ENCODE measurements at places on chromosomes 4 and X.

- peak; percentile 57 for DNase-seq
These were observed 1.3 kb downstream of the PARM1 start for GRCh38 chr4:74934016-74934831.

DNA sequence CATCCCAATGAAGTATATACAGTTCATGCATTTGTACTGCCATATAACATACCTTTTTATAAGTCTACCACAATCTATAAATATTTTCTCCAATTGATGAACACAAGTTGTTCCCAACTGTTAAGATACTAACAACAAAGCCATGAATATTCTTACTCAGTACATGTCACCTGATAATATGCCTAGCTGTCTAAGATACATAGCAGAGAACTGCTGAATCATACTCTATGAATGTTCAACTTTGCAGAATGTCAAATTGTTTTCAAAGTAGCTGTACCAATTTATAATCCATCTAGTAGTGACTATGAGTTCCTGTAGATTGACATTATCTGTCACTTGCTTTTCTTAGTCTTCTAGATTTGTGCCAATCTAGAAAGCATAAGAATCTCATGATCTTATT lies 84.9 kb downstream of the RAB28 start:
- no peak for DNase-seq

GRCh38 chrX:49247346-49247745 lies 12.1 kb downstream of the CCDC22 start:
- DNase-seq, result no peak

DNA sequence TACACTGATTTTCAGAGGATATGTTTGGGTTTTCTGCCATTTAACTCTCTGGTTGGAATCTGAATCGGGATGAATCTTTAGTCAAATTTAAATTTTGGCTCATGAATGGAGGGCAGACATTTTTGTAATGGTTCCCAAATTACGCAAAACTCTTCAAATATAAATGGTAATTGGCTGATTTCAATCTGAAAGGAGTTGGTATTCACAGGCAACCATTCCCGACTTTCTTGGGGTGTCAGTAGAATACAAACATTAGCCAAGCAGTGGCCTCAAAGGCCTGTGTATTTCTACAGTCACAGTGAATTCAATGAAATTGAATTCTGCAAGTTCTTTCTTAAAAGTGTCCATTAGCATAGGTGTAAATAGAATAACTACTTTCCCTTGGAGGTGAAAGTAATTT lies 668.8 kb upstream of the PRKX start:
- no peak for DNase-seq

- no peak for DNase-seq
These were observed 195.3 kb downstream of the CHIC1 start for GRCh38 chrX:73758250-73758649.

DNA sequence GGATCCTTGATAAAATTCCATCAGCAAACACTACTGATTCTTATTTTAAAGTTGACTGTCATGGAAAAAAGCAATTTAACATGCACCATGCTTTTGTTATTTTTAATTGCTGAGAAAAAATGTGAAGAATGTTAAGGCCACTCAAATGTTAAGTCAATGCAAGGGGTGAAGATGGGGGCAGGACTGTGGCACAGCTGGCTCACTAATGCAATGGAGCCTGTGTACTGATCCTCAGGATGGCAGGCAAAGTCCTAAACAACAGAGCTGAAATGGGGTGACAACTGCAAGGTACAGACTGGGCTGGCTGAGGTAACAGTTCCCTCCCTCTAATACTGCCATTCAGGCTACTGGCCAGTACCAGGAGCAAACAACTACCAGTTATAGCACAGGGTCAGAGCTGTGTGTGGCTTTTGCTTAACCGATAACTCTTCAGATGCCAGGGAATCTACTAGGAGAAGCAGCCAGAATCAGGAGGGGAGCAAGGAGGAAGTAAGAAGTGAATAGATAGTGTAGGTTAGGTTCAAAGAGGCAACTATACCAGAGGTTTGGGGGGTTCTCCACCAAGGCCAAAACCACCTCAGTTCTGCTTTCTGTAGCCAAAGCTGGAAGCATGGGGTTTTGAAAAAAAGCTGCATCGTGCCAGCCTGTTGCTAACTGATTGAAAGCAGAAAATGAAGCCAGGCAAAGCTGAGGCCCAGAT lies 372.6 kb downstream of the OPHN1 start:
- DNase-seq, result no peak

DNA sequence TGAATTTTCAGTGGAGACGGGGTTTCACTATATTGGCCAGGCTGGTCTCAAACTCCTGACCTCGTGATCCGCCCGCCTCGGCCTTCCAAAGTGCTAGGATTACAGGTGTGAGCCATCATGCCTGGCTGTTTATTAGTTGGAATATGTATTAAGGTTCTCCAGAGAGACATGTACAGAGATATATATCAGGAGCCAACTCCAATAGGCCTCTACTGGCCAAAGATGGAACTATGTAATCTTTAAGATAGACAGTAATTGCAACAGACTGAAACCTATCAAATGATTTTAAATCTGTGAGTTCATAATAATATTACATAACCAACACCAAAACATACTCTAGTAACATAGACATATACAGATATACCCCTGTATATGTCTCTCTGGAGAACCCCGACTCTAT lies 5.8 kb upstream of the DMP1 start:
- DNase-seq, result no peak

- DNase-seq, result peak; percentile 39
These were observed 47.2 kb downstream of the GYG2 start for GRCh38 chrX:2875798-2876399.

DNA sequence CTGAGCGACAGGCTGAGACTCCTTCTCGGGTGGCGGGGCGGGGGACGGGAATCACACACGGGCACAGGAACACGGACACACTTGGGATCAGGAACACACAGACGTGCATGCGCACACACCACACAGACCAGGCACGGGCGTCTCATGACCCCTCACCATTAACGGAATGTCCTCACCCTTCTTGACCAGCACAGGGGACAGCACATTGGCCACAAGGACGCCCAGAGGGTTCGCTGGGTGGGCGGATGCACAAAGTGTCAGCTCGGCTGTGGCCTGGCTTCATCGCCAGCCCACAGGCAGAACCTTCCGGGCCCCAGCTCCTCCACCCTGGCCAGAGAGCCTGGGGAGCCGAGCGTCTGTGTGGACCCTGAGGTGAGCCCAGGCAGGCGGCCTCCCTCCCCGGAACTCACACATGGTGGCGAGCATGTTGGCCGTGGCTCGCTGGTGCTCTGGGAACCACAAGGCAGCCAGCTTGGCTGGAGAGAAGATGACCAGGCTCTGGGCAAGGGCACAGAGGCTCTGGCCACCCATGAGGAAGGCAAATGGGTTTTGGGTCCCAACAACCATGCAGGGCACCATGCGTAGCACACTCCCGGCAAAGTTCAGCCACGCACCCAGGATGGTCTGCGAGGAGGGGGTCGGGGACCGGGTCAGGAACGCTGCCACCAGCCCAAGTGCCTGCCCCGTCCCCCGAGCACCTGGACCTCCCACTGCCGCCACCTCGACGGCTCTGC lies 3.1 kb downstream of the SLC49A3 start:
- DNase-seq, result no peak

GRCh38 chrX:130108647-130109428 lies 1.5 kb downstream of the ELF4 start:
- DNase-seq, result peak; percentile 22

DNA sequence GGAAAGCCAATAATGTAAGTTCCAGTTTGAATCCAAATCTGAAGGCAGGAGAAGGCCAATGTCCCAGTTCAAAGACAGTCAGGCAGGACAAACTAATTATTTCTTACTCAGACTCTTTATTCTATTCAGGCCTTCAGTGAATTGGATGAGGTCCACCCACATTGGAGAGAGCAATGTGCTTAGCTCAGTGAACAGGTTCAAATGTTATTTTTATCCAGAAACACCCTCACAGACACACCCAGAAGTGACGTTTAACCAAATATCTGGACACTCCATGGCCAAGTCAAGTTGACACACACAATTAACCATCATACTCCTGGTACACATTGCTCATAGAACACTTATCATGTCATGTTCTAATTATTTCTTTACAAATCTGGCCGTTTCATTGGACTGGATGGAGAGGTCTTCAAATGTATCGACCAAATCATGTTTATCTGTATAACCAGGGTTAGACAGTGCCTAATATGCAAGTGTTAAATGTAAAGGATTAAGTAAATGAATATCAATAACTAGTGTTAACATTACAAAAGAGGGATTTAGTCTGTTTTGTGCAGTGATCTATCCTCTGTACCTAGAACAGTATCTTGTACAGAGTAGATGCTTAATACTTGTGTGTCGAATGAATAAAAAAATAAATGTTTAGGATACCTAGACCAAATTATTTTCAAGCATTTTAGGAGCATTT lies 27.1 kb upstream of the XK start:
- no peak for DNase-seq

DNA sequence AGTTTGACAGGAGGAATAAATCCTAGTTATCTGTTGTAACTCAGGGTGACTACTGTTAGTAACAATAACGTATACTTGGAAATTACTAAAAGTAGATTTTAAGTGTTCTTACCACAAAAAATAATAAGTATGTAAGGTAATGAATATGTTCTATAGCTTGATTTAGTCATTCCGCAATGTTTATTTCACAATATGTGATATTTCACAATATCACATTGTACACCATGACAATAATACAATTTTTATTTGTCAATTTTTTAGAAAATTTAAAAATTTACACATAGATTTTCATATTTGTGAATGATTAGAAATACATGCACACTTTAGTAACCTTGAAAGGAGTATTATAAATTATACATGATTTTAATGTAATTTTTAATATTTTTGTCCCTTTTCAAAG lies 812.7 kb upstream of the FTHL17 start:
- no peak for DNase-seq

- peak; percentile 79 for DNase-seq
These were observed 862 bp upstream of the INPP4B start for GRCh38 chr4:142846729-142847596.

DNA sequence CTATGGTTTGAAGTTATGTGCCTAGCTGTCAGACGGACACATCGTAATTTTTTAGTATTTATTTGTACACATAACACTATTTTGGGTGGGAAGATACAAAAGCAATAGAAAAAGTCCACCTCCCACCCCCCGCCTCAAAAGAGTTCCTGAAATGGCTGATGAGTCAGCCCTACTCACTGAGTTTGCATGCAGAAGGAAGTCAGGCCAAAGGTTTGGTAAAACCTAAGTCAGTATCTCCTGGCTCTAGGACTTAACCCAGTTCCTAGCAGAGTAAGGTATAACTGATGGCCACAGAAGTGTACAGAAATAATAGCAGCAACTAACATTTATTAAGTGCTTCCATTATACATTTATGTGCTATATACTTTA lies 2.9 kb upstream of the KLHL2 start:
- DNase-seq, result no peak

- no peak for DNase-seq
These were observed 134.2 kb downstream of the EIF4E start for GRCh38 chr4:98794565-98795205.

All from NCI-H526 (cell line).